Pancreas (tissue), 10 donors: ENCODE measurements at places on chromosomes 12 and 14. TPM values are rescaled to one million over a fixed set of nuclear protein-coding genes. Genes with fewer than 3 reads are reported as not detected.
A peak's percentile ranks its signal among the peaks of the same experiment; 100 is the strongest.

LRTM2 gene
- total RNA-seq = not detected

SLC10A1 gene
- total RNA-seq = not detected

PTHLH gene
- 0.09 TPM for total RNA-seq

AICDA gene
- not detected for total RNA-seq

EIF2B1 gene
- total RNA-seq = 22.7 TPM

PRPH gene
- total RNA-seq = 0.44 TPM

SMCO3 gene
- 0.12 TPM for total RNA-seq

RDH12 gene
- 1.4 TPM for total RNA-seq

RPAP3 gene
- 7.8 TPM for total RNA-seq

SLCO1A2 gene
- total RNA-seq = 0.09 TPM

ARHGAP9 gene
- total RNA-seq = 7.6 TPM

GYS2 gene
- total RNA-seq = not detected

FAIM2 gene
- 0.25 TPM for total RNA-seq

CCDC196 gene
- total RNA-seq = 1.7 TPM

C1S gene
- total RNA-seq = 88.2 TPM

GRCh38 chr12:32420356-32420755, 21.0 kb downstream of the FGD4 start:
- no peak for DNase-seq

DNA sequence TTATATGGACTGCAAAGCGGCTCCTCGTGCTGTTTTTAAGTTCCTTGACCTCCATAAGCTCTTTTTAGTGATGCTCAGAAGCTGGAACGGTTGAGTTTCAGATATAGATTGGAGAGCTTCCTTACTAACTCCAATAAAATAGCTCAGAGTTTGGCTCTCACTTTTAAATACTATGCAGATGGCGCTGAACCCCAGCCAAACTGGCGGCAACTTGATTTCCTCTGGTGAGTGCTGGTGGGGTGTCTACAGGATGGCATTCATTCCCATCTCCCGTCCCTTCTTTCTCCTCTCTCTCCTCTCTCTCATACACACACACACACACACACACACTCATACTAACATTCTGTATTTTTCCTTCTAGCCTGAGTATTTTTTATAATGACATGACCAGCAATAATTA, 346.3 kb downstream of the ETNK1 start:
- no peak for DNase-seq

- peak; percentile 43 for DNase-seq
Measured at GRCh38 chr14:24171422-24172260, at the start of gene REC8. Gene REC8 (plus strand): TSS chr14:24172080. CDS start chr14:24172553, 473 bp downstream.

- DNase-seq = no peak
Measured at GRCh38 chr12:112243255-112244110, 118.1 kb downstream of the TRAFD1 start.

DNA sequence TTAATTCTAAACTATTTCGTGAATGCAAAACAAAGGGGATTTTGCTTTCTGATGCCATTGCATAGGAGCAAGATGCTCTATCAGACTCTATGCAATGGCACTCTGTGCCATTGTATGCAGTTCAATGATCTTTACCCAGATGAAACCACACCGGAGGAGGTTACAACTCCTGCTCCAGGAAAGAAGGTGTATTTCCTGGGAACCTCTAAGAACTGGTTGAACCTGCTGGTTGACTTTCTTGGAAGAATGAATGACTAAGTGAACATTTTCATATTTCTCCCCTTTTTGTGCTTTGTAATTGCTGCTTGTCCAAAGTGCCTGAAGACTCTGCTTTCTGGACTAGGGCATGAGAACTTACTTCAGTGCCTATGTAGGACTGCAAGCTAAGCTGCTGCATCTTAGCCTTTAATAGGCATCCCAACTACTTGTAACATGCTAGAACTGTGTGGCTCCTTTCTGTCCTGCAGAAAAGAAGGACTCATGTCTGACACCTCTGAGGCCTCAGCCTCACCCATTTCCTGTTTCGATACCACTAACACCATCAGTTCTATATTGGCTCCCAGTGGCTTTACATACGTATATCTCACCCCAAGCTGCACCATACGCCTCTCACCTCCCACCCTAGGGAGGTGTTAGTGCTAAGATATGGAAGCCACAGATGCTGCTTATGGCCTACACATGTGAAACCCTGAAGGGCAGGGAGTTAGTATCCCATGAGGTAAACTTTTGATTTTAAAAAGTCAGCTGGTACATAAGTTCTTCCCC, 193.5 kb upstream of the CNOT2 start:
- DNase-seq = no peak

GRCh38 chr14:70317969-70318634, 41.4 kb downstream of the COX16 start:
- no peak for DNase-seq

DNA sequence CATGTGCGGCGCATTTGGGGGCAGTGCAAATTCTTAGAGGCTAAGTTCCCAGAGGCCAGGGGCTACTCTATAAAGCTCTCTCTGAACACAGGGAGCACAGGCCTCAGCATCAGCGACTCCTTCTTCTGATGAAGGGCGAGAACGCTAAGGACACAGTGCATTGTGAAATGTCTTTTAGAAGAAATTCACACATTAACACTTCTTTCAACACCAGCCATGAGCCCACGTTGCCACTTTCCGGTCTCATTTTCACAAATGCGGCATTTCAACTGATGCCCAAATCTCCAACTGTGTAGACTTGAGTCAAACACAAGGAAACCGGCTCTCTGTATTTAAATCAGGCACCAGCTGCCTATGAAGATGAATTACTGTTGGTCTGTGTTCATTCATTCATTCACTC, 162.0 kb downstream of the FOXN3 start:
- no peak for DNase-seq

- DNase-seq = no peak
Measured at GRCh38 chr12:22974865-22975264, 349.9 kb downstream of the ETNK1 start.

DNA sequence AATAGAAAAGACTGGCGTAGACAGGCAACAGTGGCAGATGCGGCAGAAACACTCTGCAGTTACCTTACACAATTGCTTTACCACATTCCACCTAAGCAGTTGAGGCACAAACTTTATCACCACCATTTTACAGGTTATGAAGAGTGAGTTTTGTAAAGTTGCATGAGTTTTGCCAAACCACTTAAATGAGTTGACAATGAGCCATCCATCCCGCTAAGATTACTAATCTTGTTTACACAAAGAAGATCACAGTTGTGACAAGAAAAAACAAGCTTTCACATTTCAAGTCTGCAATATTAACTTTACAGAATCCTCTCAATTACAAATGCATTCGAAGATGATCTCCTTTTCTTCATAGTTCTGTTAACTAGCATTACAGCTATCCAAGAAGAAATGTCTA, 1.8 kb downstream of the TMCC3 start:
- no peak for DNase-seq

DNA sequence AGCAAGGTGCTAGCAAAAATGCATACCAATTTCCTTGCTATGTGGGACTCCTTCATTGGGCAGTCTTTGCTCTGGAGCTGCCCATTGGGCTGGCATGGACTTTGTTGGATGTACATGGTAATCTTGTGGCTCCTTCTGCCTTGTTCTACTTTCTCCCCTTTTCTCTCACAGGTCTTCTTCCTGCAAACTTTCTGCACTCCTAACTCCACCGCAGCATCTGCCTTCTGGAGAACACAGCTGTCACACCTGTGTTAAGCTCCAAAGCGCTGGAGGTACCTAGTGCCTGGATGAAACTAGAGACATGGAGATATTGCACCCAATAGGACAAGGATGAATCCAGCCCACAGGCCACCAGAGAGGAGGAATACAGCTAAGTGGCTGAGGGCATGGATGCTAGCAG, 60.7 kb upstream of the CCND2 start:
- no peak for DNase-seq

GRCh38 chr14:85587151-85587711, 57.3 kb downstream of the FLRT2 start:
- no peak for DNase-seq

DNA sequence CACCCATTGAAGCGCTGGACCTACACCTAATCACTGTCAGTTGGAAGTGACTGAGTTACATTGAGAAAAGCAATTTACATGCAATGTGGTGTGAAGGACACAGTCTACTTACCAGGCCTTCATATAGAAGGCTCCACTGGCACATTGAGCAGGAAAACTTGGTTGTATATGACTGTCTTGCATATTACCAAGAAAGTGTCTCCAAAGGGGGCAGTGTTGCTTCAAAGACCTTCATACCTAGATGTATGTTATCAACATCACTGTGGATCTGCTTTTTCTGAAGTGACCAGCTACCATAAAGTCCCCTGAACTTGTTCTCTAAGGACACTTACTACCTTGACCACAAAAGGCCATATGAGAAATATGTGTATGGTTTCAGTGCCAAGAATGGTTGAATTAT, 64.1 kb downstream of the NELL2 start:
- DNase-seq = no peak

GRCh38 chr12:128268379-128268995, 1.5 kb downstream of the TMEM132C start:
- DNase-seq = no peak

- no peak for DNase-seq
Measured at GRCh38 chr12:13947276-13947946, 34.0 kb downstream of the GRIN2B start.

DNA sequence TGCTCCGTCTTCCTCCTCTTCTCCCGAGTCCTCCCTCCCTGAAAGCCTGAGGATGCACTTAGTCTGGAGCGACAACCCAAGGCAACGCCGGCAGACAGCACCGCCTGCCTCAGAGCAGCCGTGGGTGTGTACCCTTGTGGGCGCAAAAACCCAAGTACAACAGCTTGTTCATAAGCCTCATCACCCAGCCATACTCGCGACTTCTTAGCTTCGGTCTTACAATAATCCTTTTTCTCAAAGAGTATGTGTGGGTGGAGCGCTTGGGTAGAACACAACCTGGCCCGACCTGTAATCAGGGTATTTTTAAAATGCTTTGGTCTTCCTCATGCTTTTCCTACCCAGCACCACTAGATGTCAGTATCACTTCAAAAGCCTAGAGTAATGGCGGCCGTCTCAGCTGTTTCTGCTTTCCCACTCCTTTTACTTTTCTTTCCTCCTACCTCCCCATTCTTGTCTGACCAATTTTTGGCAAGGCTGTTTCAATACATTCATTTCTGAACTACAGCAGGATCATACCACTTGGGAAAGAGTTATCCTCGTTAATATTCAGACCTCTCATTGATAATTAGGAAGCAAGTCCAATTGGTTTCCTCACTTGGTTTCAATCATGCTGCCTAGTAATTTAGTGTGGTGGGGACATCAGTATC, 198.9 kb downstream of the EPS8 start:
- DNase-seq = peak; percentile 27

DNA sequence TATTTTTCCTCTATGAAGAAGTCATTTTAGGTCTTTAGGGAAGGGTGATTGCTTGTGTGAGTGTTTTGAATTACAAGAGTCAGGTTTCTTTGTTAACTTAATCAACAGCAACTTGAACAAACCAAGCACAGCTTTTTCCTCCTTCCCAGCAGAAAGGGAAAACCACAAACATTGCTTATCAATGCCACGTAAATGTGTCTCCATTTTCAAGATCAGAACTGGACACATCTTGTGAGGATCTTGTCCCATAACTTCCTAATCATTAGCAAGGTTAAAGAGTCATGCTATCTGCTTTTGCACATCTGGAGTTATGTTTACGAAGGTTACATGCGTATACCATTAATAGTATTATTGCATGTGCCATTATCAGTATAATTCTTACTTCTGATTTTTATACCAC, 248.0 kb upstream of the FLRT2 start:
- no peak for DNase-seq

GRCh38 chr14:33551963-33552362, 398.9 kb downstream of the EGLN3 start:
- no peak for DNase-seq

DNA sequence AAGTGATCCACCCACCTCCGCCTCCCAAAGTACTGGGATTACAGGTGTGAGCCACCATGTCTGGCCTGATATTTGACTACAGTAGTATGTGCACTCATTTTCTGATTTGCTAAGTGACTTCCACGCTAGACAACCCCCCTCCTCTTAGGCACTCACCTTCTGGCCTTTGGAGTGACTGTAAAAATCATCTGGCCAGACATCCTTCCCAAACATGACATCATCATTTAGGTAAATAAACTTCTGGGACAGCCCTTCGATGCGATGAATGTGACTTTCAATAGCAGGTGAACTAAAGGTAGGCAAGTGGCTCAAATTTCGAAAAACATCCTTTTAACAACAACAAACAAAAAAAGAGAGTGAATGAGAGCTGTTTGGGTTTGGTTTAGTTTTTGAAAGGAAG, 30.6 kb upstream of the SYCP3 start:
- no peak for DNase-seq

DNA sequence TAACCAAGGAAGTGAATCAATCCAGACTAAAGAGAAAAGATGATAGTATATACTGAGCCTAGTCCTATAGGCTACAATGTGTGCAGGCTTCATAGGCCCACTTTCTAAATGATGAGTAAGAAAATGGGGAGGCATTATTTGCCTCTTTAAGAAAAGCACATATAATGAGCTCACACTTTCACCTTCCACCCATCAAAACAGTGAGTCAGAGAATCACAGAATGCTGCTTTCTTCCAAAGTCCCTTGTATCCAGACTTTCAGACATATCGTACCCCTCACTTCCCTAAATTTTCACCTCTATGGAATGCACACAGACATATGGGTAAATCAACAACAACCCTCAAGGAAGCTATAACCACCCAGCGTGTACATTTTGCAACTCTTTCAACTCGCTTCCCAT, 286.4 kb upstream of the PRKD1 start:
- DNase-seq = no peak

GRCh38 chr12:6699259-6699988, 1.2 kb downstream of the PIANP start:
- no peak for DNase-seq

DNA sequence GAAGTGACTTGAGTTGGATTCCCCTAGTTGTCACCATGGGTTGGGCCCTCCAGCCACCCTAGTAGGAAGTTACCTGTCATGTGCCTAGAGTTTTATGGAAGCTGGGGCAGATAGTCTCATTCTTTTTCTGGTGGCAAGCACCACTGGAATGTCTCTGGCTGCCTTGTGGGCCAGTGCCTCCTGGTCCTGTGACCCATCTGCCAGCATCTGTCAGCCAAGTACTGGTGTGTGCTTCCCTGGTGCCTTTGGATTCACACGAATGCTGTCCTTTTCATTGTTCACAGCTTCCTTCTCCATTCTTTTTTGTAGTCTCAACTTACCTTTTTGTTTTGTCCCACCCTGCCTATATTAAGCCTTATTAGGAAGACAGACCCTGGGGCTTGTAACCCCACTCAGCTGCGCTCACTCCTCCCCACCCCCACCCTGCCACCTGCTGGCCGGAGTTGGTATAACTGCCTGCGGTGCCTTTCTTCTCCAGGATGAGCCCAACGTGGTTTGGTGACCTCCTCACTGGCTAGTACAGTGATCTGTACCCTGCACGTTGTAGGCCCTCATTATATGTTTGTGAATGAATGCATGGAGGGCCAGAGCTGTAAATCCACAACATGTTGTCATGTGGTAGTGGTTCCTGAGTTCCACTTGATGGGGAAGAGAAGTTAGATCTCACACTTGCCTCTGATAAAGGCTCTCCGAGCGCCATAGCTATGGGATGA, 125.7 kb downstream of the TSPAN9 start:
- DNase-seq = peak; percentile 67

- no peak for DNase-seq
Measured at GRCh38 chr14:74852922-74853530, 22.9 kb downstream of the PROX2 start.

- DNase-seq = no peak
Measured at GRCh38 chr12:109018296-109018695, 2.6 kb downstream of the SVOP start.
